ENCODE measurements at places on chromosomes 7 and 10.

DNA sequence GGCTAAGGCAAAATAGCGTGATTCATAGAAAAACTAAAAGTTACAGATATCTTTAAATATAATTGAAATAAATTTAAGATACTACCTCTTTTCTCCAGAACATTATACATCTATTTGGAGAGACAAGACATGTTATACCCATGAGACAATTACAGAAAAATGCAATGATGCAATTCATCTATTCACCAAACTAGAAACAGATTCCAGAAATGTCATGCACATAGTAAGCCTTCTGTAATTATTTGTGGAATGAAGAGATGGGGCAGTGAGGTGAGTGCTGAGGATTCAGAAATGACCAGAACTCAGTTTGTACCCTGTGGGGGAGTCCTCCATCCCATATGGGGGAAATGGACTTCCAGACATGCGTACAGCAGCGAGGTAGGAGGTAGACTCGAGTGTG is 99.4 kb downstream of the MKX start:
- DNase-seq, result no peak

DNA sequence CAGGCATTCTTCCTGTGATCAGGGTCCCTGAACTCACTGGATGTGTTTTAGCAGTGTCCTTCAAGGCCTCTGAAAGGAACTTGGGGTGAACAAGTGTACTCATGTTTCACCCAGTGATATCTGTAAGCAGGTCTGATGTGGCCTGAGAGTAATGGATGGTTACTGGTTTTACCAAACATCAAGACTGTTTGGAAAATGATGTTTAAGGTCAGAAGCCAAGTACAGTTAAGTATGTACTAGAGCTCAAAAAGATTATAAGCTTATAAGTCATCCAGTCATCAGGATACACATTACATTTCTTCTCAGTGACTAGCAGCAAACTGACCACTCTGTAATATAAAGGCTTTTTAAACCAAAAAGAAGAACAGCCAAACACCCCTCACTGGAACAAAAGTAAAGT is 79.8 kb upstream of the PTN start:
- DNase-seq, result no peak

- no peak for DNase-seq
Measured at GRCh38 chr10:78535716-78536218, 502.1 kb downstream of the RPS24 start.

GRCh38 chr10:94417321-94417720 is 15.0 kb downstream of the TBC1D12 start:
- DNase-seq, result no peak

All from NCI-H1930 (cell line).